SHP77 (cell line): ENCODE measurements at places on chromosomes 5 and 9.

DNA sequence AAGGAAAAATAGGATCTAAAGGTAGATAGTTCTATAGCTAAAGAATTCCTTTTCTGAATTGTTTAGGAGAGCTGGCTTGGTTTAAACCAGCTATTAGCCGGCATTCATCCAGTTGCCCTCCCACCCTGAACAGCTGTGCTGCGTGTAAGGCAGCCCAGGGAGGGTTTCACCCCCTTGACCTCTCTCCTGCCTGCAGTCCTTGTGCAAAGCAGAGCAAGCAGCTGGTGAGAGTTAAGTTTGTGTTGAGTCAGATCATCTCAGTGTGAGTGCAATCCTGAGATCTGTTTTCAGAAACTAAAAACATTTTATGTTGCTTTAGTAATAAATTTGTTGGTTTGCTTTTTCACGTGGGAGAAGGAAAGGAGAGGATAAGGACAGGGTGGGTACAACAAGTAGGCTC, 13.0 kb downstream of the SLC25A25 start:
- peak; percentile 38 for DNase-seq

DNA sequence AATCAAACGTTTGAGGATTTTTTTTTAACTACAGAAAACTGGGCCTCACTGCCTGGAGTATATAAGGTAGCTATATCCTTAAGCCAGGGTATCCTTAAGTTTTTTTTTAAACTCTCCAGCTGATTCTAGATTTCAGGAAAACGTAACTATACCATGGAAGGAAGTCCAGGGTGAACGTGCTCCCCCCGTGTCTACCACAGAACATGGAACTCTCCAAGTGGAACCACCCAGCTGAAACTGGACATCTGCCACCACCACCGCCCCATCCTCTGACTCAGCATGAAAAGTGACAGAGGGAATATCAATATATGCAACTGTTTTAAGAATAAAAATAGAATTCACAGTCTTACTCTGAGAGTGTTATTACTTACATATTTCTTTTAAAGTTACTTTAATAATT, 61.3 kb downstream of the DROSHA start:
- DNase-seq, result no peak

DNA sequence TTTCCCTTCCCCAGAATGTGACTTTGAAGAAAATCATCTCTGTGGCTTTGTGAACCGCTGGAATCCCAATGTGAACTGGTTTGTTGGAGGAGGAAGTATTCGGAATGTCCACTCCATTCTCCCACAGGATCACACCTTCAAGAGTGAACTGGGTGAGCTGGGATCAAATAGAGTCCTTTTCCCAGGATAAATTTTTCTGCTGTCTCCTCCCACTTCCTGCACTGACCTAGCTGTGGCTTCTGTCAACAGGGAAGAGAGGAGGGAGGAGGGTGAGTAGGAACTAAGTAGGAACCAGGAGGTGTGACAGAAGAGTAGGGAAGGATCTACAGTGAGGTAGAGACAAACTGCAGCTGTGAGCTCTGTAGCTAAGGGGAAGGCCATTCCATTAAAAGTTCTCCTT, 69.3 kb downstream of the MAMDC2 start:
- DNase-seq, result no peak

DNA sequence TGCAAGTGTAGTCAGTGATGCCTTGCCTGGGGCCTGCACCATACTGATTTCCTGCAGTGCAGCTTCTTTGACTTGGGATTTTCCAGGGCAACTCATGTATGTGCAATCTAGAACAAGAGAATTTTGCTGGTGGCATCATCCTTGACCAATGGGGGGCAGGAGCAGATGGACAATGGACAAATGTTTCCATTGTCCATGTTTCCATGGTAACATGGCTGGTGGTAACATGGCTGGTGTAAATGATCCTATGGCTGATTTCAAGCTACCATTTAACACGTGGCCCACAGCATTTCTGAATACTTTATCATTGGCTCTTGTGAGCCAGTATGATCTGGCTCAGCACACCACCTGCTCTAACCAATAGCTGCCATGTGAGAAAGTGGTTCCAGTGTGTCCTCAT, 130.1 kb upstream of the OSMR start:
- DNase-seq, result no peak

DNA sequence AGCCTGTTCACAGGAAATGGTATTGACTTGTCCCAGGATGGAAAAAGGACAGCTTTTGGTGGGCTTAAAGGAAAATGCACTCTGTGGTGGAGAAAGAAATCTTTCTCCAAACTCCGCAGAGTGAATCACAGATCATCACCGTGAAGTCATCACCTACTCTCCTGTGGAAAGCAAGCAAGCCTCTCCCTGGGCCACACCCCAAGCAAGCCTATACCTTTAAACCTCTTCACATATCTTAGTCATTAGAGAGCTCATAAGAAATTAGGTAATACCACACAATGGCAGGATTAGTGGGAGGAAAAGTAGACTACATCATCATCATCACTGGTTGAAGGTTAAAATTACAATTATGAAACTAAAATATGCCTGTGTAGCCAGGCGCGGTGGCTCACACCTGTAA, 23.2 kb downstream of the TLE1 start:
- no peak for DNase-seq

DNA sequence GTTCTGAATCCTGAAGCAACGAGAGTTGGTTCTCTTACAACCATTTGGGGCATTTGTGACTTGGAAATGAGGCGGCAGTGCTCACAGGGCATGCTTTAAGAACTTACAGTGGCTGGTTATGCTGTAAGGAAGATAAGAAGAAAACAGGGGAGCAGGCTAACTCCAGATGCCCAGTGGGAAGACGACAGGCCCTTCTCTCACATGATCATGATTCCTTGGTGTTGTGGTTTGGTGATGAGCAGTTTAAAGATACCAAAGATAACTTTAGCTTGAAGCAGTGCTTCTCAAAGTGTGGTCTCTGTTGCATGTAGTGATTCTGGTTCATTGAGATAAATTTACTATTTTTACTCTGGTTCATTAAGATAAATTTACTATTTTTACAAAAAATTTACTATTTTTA, 2.6 kb upstream of the HABP4 start:
- DNase-seq, result no peak

DNA sequence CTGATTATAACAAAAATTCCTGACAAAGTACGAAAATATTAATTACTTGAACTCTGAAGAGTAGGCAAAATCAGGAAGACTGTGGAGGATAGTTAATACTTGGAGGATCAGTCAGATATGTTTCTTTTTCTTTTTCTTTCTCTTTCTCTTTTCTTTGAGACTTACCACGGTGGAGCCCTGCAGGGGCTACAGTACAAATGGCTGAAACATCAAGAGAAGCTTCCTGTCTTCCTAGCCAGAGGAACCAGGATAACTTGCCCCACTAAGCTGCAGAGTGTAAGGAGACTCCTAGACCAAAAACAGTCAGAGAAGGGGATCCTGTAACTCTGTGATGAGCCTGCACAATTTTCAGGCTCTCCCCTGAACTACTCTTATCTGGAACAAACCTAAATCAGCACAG, 324.6 kb upstream of the TYRP1 start:
- no peak for DNase-seq

DNA sequence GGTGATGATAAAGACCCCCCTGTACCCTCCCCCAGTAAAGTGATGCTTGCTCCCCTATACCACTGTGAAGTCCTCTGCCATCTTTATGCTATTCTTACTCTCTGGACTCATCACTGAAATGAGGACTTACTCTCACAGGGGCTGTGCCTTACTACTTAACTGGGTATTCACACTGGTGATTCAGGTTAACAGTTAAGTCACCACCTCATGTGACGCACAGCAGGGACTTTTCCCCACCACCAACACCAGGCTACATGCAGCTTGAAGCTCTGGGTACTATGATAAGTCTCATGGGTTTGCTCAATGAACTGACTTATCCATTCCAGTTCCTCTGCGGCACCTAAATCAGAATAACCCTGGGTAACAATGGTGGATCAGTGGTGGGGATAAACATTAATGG, 163.7 kb downstream of the ELAVL2 start:
- no peak for DNase-seq

GRCh38 chr5:116135344-116135743, 50.5 kb downstream of the COMMD10 start:
- DNase-seq, result no peak

DNA sequence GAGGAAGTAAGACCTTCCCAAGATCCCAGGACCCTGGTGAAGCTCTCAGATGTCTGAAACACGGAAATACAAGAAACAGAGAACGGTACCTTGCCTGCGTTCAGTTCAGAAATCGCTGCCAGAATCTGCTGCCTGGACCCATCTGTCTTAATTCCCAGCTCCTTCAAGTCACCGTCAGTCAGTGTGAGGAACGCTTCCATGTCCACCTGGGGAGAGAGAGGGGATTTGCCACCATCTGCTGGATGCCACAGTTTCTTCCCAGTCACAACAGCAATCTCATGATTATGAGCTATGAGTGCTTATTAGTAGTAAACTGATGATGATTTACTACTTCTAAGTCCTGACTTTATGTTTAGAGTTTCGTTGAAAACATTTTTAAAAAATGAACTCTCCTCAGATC, 36.7 kb upstream of the GABBR2 start:
- no peak for DNase-seq

GRCh38 chr9:128716581-128717254, 7.2 kb downstream of the ZDHHC12 start:
- DNase-seq, result no peak

GRCh38 chr5:162852134-162852533, 585.3 kb upstream of the CCNG1 start:
- DNase-seq, result no peak

DNA sequence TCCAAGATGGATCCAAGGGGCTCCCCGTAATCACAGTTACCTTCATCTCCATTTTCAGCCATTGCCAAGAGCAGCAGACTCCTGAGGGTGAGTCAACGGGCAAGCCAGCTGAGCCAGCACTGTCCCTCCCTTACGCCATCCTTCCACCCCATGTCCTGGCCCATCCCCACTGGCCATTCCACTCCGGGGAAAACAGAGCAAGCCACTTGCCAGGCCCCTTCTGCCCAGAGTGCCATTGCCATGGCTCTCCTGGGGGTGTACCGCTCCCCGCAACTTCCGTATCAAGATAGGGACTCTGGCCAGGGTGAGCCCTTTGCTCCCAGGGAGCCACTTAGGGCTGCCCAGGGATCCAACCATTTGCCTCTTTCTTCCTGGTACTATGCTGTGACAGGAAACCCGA, 48.9 kb upstream of the CDKN2AIPNL start:
- DNase-seq, result no peak

DNA sequence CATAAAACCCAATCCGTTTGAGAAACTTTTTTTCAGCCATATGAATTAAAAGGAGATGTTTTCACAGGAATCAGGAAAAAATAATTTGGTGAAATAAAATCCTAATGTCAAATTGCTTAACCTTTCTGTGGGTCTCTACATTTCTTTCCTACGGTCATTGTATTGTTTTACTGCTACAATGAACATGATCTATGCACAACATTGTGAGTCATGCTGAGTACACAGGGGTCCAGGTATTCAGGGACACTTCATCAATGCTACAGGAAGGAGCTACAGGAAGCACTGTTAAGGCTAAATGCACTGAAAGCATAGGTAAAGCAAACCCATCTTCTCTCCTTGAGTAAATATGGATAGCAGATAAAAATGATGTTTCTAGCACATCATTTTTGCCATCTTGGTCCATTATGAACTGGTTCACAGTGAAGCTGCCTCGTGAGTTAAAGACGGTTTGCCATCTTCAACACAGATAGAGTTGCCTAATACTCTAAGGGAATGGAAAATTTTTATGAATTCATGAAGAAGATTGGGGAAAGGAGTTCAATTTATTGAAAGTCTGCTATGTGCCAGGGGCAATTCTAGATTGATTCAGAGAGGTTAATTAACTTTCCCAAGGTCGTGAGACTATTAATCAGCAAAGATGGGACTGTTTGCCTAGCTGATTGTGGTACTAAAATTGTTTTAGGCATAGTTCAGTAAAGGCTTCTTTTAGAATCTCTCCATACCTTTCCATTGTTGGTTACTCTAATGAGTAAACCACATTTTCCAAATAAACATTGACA, 85.5 kb downstream of the DIRAS2 start:
- DNase-seq, result no peak

DNA sequence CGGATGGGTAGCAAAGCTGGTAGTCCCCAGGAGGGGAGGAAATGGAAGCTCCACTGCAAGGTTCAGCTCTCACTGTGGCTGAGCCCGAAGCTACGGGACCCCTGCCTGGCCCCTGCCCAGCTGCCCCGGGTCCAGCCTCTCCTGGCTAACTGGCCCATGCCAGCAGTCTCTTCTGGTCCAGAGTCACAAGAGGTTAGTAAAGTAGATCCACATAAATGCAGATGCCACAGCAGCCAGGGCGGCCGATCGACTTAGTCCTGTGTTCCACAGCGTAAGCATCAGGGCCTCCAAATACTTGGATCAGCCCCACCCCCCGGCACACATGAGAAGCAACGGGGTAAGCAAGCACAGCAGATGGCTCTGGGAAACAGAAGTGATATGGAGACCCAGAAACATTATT, 42.1 kb downstream of the MRPL36 start:
- DNase-seq, result no peak

GRCh38 chr5:74257060-74257527, 383.4 kb downstream of the ENC1 start:
- DNase-seq, result no peak

DNA sequence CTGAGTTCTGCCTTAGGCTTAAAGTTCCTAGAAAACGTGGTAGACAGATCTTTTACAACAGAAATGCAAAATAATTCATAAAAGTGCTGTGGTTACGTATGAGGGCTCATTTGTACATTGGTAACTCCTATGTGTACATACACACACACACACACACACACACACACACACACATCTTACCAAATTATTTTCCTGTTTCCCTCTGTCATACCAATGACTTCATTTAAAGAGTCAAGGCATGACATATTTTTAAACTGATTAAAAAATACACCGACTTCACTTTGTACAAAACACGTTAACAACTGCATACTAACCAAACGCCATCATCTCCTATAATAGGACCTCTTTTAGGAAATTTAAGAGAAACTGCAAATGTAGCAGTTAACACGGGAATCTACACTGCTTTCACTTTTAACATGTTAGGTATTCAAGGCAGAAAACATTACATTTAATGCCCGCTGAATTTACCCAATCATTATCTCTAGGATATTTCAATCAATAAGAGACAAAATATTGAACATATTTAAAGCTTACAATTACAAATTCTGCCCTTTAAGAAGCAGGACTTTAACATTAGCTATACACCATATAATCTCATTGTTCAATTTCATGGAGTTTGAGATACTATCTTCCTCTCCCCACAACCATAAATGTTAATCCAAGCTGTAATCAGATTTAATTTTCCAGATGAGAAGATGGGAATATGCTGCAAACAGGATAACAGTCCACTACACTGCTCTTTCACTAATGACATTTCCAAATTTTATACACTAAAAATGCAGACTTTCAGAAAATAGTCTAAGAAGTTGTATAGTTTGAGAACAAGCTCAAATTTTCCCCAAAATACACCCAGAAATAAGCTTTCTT, 133.1 kb downstream of the DENND1A start:
- no peak for DNase-seq

GRCh38 chr5:75042522-75042921, 9.8 kb downstream of the GCNT4 start:
- no peak for DNase-seq
